CD4-positive, alpha-beta memory T cell (primary cell): ENCODE measurements at places on chromosomes 4 and X.

DNA sequence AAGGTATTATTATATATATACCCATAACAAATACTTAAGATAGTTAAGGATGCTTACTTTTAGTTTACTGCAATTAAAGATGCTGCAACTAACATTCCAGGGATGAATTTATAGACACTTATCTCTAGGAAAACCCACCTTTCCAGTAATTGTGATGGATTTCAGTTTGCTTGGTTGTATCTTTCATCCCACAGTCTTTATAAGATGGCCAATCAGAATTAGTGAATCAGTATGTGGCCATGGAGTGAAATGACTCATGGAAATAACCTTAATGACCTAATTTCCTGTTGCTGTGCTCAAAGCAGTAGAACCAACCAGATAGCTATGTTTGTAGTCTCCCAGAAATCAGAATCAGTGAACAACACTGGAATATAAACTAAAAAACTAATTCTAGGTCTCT, 26.4 kb downstream of the MOSPD2 start:
- no peak for DNase-seq

GRCh38 chrX:133749370-133749769, 236.0 kb downstream of the GPC3 start:
- peak; percentile 42 for DNase-seq

GRCh38 chr4:4781936-4782707, 77.3 kb upstream of the MSX1 start:
- DNase-seq = no peak

DNA sequence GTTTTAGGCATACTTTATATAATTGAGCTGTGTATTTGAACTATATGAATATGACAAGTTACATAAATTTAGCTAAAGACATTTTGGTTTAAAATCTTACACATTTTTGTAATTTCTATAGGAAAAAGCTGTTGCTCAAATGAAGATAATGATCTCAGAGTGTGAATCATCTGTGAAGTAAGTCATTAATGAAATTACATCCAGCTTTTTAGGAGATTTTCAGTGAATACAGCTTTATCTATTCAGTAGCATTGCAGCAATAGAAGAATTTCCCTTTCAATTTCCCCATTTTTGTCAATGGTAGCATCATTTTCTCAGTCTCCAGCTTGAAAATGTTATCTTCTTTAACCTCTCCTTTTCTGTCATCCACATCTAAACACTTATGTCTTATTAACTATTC, 59.5 kb downstream of the CEP135 start:
- no peak for DNase-seq

GRCh38 chrX:154325541-154325940, 29.9 kb downstream of the TKTL1 start:
- no peak for DNase-seq

DNA sequence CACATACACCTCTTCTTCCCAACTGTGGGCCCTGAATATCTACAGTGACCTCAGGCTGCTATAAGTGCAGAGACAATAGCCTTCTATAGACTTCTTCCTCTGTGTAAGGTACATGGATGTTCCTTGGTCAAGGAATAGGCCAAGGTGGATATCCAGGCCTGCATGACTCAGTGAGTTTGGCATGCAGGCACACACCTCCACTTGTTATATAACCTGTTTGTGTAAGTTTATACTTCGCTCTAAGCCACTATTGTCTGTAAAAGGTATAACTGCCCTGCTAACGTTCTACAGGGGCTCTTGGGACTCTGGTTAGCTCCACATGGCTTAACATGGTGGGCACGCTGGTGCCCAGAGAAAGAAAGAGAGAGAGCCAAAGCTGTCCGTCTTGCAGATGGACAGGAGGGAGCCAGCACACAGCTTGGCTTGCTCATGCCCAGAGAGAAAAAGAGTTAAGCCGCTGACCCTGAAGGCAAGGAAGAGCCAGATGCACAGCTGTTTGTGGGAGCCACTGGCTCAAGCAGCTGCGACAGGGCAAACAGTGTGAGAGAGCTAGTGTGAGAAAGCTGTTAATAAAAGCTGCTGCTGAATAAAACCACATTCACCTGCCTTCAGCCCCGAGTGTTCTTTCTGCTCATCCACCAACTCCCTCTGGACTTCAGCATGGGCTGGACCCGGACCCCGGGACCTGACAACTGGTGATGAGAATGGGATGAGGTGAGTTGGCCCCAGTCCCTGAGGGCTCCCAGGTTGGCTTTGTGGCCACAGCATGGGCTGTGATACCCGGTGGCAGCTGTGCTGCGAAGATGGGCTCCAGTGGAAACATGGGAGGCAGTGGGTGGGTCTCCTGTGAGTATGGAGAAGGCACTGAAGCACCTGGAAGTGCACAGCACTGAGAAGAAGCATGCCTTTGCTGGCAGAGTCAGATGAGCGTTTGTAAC, 44.5 kb upstream of the ZBTB33 start:
- no peak for DNase-seq

GRCh38 chr4:19472666-19473065, 779.0 kb upstream of the SLIT2 start:
- DNase-seq = no peak

GRCh38 chr4:21680326-21680898, 268.2 kb downstream of the KCNIP4 start:
- DNase-seq = no peak

GRCh38 chrX:24494647-24495075, 29.6 kb downstream of the PDK3 start:
- no peak for DNase-seq

GRCh38 chr4:24287096-24287495, 297.3 kb downstream of the DHX15 start:
- no peak for DNase-seq

DNA sequence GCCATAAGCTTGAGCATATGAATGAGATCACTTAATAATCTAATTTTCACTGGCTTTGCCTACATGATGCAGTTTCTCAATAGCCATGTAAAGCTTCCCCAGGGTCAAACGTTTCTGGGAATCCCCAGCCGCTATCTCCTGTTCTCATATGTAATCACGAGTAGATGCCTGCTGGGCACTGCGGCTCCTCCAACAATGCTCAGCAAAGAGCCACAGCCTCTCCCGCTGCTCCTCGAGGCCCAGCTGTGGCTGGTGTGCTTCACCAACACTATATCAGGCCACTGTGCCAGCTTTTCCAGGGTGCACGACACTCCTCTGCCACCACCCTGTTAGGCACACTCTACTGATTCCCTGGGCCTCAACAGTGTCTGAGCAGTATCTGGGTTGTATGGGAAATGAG, 78.3 kb upstream of the RASGEF1B start:
- no peak for DNase-seq

- no peak for DNase-seq
Observed at GRCh38 chrX:29496636-29497180, 718.7 kb upstream of the MAGEB2 start.

GRCh38 chrX:134670134-134670924, 12.1 kb upstream of the PLAC1 start:
- DNase-seq = no peak

DNA sequence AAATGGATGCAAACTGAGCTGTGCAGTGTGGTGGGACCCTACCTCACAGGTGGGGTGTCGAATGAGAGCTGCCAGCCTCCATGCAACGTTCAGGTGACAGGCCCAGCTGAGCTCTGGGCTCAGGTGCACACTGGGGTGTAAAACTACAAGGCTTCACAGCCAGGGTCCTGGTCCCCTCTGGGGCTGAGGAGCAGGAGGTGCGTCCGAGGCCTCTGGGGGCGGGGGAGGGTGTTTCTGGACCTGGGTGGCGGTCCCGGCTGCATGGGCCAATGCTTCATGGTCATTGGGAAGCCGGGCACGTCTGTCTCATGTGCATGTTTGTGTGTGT, 26.5 kb upstream of the SORCS2 start:
- DNase-seq = no peak

DNA sequence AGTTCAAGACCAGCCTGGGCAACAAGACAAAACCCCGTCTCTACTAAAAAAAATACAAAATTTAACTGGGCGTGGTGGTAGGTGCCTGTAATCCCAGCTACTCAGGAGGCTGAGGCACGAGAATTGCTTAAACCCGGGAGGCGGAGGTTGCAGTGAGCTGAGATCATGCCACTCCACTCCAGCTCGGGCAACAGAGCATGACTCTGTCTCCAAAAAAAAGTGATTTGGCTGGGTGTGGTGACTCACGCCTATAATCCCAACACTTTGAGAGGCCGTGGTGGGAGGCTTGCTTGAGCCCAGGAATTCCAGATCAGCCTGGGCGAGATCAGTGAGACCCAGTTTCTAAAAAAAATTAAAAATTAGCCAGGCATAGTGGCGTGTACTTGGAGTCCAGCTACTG, 4.1 kb downstream of the OPHN1 start:
- no peak for DNase-seq

DNA sequence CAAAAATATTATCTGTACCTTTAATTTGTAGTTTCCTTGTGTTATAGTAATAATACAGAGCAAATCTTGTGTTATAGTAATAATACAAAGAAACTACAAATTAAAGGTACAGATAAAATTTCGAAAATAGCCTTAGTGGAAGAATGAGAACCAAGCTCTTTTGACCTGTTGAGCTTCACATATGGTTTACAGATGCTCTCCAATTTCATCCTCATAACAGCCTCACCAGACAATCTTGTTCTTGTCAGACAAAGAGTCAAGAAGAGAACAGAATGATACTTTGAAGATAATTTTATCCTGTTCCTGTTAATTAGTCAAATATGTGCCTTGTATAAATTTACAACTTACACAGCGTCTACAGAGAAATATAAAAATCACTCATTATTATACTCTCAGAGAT, 12.8 kb downstream of the ATXN3L start:
- no peak for DNase-seq

DNA sequence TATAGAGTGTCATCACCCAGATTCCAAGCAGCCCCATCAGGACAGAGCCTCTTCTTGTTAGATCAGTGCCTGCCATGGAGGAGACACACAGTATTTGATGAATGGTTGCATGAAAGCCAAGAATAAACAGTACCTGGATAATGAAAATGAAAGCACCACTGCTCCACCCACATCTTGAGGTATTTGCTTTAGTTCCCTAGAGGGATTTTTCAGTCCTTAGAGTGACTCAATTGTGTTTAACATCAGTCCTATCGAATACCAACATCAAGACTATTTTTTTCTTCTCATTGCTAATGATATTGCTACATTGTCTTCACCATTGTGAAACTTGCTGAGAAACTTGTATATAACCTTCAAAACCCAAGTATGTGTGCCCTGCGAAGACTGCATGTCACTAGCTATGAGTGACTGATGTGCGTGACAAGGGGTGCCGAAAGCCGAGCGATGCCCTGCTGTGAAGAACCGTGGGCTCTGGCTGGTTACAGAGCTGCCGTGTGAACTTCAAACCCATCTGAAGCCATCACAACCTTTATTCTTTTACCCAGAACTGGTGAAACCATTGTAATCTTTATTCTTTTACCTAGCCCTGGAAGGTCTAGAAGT, 211.3 kb upstream of the FAT1 start:
- DNase-seq = no peak

DNA sequence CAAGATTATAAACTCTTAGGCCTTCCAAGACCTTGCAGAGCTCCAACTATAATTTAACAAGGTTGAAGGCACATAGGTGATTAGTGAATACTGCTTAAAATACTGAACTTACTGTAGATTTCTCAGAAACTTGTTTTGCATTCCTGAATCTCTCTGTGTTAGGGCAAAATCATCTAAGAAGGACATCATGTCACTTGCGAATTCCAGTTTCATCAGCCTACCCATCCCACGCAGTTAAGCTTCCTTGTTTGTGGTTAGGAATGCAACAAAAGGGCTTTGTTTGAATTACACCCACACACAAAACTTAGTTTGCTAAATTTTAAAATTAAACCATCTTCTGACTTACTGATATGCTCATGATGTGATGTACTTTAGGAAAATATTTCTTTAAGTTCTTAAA, 174.0 kb downstream of the SOWAHB start:
- no peak for DNase-seq

DNA sequence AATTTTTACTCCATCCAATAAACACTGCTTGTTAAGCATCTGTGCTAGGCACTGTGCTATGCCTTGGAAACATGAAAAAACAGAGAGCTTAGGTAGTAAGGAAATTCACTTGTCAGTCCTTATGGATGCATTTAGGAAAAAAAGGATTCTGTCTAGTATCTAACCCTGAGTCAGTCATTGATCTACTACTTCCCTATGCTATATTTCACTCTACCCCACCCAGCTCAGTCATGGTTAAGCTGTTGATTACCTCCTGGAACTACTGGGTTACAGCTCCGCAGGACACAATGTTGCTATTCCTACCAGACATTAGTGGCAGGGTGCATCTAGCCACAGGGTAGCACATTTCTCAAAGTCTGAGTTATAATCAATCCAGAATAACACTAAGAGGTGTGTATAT, 2.9 kb upstream of the USP53 start:
- no peak for DNase-seq

DNA sequence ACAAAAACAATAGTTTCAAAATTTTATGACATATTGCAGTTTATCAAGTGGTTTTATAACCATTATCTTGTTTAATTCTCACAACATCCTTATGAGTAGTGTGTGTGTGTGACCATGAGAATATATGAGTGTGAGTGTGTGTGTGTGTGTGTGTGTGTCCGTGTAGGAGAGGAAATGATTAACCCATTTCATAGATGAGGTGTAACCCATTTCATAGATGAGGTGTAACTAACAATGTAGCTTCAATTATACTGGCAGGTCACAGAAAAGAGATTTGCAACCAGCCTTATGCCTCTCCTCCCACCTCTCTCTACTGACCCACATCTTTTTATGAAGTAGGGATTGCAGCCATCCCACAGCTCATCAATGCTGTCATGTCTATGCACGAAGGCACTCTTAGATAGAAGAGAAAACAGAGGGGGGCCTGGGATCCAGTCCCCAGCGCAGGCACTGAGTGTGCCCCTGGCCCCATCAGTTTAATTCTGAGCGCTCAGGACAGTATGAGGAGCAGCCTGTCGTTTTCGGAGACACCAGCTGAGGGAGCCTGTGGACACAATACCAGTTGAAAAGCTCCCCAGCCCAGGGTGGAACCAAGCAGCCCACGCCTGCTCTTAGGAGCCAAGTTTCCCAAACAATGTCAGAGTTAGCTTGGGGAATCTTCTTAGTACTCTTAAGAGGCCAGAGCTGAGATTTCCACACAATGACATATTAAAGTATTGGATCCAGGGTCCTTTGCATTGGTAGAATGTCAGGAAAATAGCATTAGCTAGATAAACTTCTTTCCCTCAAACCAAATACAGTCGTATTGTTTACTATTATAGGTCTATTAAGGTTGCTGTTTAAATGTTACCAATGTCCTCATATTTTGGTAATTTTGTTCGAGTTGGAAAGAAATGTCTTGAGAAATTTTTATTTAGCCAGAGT, 88.6 kb downstream of the PALLD start:
- no peak for DNase-seq

DNA sequence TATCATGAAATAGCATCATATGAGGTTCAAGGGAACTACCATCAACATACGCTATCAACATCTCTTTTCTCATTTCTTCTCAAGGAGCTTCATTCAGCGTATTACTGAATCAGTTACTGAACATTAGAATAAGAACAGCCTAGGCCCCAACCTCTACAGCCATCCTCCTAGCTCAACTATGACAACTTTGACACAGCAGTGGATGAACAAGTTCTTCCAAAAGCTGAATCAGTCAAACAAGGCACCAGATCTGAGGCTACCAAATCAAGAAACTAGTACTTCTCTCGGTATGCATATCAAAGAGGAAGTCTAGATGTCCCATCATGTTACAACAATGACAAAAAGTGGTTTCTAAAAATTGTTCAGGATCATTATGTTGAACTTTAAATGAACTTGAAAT, 57.4 kb downstream of the GATB start:
- DNase-seq = no peak

GRCh38 chr4:40864531-40864930, 114.8 kb downstream of the NSUN7 start:
- no peak for DNase-seq

GRCh38 chr4:87078987-87079486, 141.4 kb downstream of the KLHL8 start:
- DNase-seq = no peak

GRCh38 chr4:106869551-106869950, 166.6 kb downstream of the DKK2 start:
- no peak for DNase-seq
